ENCODE measurements at places on chromosomes 13 and 19. TPM values are rescaled to one million over a fixed set of nuclear protein-coding genes. Genes with fewer than 3 reads are reported as not detected.
A peak's percentile ranks its signal among the peaks of the same experiment; 100 is the strongest.

Gene KIR2DL3
- 0.12 TPM for total RNA-seq

Gene LRRC63
- 0.26 TPM for total RNA-seq

Gene CEACAM1
- total RNA-seq: 9.0 TPM

Gene CCDC122
- total RNA-seq: 0.56 TPM

Gene ENOX1
- total RNA-seq: 0.07 TPM

Gene CGB3
- not detected for total RNA-seq

DNA sequence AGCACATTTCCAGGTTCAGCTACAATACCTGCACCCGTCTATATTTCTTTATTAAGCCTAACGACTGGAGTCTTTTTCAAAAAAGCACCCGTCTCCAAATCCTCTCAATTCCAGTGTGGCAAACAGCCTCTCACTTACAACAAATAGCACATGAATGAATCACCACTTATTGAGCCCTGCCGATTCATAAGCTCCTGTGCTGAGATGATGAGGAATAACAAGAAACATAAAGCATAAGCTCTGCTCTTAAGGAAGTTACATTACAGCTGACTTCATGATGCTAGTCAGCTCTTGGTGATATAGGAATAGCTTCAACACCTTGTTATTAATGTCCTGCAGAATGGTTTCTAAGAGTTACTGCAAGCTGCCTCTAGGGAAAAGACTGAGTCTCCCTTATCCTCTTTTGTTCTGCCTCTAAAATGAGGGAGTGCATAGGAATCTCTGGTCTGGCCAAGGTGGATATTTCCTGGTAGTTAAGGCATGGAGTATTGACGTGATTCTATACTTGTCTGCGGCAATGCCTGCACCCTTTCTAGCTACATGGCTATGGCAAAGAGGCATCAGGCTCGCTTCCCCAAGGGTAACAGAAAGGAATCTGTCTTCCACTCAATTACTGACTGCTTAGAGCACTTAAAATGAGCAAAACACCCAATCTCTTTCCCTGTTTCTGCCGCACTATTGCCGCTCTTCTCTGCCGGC is 195.7 kb downstream of the KLF12 start:
- H3K27me3 ChIP-seq: no peaks in the 10 kb centered on the region
- no peak for DNase-seq
- H3K36me3 ChIP-seq: peaks cover 27% of the 10 kb centered on the region
- H3K4me3 ChIP-seq: no peak overlapping the region
- H3K4me1 ChIP-seq: peaks cover 29% of the 10 kb centered on the region
- H3K27ac ChIP-seq: no peak overlapping the region

DNA sequence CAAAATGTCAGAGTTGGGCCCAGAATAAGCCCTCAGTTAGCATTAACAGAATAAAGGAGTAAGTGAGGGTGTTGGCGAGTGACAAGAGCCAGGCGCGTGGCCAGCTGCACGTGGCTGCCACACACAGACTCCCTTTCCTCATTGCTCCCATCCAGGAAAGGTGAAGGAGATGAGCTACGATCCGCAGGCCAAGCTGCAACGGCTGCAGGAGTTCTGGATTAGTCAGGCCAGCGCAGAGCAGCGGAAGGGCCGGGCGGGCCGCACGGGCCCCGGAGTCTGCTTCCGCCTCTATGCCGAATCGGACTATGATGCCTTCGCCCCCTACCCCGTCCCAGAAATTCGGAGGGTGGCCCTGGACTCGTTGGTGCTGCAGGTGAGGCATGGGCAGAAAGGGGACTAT is 13.2 kb downstream of the DHX34 start:
- H3K27me3 ChIP-seq: no peaks in the 10 kb centered on the region
- no peak overlapping the region for H3K27ac ChIP-seq
- H3K36me3 ChIP-seq: peaks cover 61% of the 10 kb centered on the region
- H3K4me3 ChIP-seq: no peak overlapping the region
- no peaks in the 10 kb centered on the region for H3K4me1 ChIP-seq

DNA sequence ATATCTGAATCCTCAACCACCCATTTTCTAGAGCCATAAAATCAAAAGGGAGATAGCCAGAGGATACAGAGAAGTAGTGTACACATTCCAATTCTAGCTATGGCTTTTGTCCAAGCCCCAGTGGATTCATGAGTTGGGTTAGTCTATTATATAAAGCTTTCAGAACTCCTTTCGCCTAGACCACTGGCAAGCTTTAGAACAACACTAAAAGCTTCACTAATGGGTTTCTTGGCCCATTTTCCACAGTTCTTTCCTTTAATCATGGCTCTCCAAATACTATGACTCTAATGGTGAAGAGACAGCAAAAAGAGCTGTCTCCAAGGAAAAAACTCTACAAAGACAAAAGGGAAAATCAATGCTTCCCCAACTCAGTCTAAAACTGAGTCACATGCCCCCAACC is 48.2 kb upstream of the SLITRK5 start:
- H3K27ac ChIP-seq: no peak overlapping the region
- H3K36me3 ChIP-seq: no peaks in the 10 kb centered on the region
- H3K4me3 ChIP-seq: no peak overlapping the region
- no peaks in the 10 kb centered on the region for H3K27me3 ChIP-seq
- DNase-seq: no peak
- no peaks in the 10 kb centered on the region for H3K4me1 ChIP-seq

GRCh38 chr13:19179916-19180315 is 1.7 kb downstream of the TUBA3C start:
- no peak overlapping the region for H3K4me3 ChIP-seq
- no peaks in the 10 kb centered on the region for H3K4me1 ChIP-seq
- no peak overlapping the region for H3K27ac ChIP-seq
- no peaks in the 10 kb centered on the region for H3K36me3 ChIP-seq
- H3K27me3 ChIP-seq: no peaks in the 10 kb centered on the region
- DNase-seq: no peak

GRCh38 chr13:52158629-52159158 is 703 bp downstream of the NEK3 start:
- peaks cover 4% of the 10 kb centered on the region for H3K36me3 ChIP-seq
- H3K27me3 ChIP-seq: no peaks in the 10 kb centered on the region
- peaks cover 41% of the 10 kb centered on the region for H3K4me1 ChIP-seq

DNA sequence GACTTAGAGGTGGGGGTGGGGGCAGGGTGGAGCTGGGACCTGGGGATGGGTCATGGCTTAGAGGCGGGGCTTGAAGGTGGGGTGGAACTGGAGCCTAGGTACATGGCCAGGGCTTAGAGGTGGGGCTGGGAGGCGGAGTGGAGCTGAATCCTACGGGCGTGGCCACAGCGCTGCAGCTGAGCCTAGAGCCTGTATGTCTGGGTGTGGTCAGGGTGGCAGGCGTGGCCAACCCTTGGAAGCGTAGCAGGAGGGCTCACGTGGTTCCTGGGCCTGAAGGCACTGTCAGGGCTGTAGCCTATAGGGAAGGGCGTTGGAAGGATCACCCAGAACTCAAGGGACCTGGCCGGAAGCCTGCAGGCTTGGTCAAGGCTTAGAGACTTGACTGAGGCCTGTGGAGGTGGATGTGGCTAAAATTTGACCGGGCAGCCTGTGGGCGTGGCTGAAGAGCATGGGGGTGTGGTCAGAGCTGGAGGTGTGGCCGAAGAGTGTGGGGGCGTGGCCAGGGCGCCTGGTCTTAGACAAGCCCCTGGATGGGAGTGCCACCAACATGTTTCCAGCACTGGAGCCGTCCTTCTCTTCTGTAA is 24.3 kb downstream of the COLGALT1 start:
- H3K4me1 ChIP-seq: peaks cover 3% of the 10 kb centered on the region
- peaks cover 53% of the 10 kb centered on the region for H3K36me3 ChIP-seq
- peak; percentile 74 for DNase-seq
- H3K4me3 ChIP-seq: no peak overlapping the region
- H3K27ac ChIP-seq: no peak overlapping the region

DNA sequence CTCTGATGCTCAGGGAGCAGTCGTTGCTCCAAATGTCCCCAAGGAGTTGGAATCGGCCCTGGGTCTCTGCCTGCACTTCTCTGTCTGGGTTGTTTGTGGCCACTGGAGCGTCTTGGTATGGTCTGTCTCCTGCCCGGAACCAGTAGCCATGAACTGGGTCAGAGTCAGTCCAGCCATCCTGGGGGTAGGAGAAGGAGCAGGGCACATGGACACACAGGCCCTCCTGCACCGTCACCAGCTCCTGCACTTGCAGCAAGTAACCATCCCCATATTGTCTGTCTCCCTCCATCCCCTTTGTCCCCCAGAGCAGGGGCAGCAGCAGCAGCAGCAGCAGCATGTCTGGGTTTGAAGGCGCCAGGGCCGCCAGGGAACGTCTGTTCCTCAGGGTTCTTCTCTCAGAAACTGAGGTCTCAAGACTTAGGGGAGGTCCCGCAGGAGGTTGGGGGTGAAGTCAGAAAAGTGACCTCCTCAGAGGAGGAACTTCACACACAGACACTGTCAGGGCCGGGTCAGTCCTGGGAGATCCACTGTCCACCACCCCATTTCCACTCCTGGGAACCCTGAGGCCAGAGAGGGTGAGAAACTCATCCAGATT is at the start of gene SIGLEC8:
SIGLEC8 (minus strand) TSS at position 404 of the 595 bp plus-strand sequence; CDS start at position 337, 67 bp downstream.
- no peaks in the 10 kb centered on the region for H3K36me3 ChIP-seq
- no peak within 1 kb of the TSS for H3K4me3 ChIP-seq
- H3K4me1 ChIP-seq: peaks cover 6% of the 10 kb centered on the region
- peaks cover 24% of the 10 kb centered on the region for H3K27me3 ChIP-seq

DNA sequence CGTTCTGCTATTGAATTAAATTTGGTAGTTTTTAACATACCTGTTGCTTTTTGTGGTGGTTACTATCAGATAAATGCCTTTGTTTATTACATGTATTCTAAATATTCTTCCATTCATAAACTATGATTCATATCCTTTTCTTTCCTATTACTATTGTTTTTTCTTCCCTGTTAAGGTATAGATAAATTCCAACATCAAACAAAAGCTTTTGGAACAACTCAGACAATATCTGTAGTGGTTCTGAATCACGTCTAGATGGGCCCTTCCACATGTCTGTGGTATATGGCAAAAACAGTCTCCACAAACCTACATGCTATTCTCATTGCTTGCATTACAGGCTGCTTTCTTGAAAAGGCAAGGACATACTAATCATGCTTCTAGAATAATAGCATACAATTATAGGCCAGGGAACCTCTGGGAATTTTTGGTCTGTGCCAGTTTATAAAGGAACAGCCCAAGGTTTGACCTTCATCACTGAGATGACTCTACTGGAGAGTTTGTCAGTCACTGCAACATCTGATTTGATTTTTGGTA is 6.4 kb downstream of the LRCH1 start:
- H3K27me3 ChIP-seq: no peaks in the 10 kb centered on the region
- H3K4me3 ChIP-seq: no peak overlapping the region
- H3K36me3 ChIP-seq: peaks cover 1% of the 10 kb centered on the region

- no peak for DNase-seq
- H3K36me3 ChIP-seq: no peaks in the 10 kb centered on the region
- H3K4me1 ChIP-seq: peaks cover 9% of the 10 kb centered on the region
- H3K27ac ChIP-seq: peak overlapping the region; percentile 59
- H3K4me3 ChIP-seq: no peak overlapping the region
- peaks cover 8% of the 10 kb centered on the region for H3K27me3 ChIP-seq
These were observed 5.4 kb downstream of the RSPH6A start for GRCh38 chr19:45809643-45810159.

GRCh38 chr19:10768936-10769335 is 51.1 kb downstream of the DNM2 start:
- H3K36me3 ChIP-seq: peaks cover 25% of the 10 kb centered on the region
- peaks cover 41% of the 10 kb centered on the region for H3K4me1 ChIP-seq
- H3K27ac ChIP-seq: peak overlapping the region; percentile 62
- no peaks in the 10 kb centered on the region for H3K27me3 ChIP-seq

DNA sequence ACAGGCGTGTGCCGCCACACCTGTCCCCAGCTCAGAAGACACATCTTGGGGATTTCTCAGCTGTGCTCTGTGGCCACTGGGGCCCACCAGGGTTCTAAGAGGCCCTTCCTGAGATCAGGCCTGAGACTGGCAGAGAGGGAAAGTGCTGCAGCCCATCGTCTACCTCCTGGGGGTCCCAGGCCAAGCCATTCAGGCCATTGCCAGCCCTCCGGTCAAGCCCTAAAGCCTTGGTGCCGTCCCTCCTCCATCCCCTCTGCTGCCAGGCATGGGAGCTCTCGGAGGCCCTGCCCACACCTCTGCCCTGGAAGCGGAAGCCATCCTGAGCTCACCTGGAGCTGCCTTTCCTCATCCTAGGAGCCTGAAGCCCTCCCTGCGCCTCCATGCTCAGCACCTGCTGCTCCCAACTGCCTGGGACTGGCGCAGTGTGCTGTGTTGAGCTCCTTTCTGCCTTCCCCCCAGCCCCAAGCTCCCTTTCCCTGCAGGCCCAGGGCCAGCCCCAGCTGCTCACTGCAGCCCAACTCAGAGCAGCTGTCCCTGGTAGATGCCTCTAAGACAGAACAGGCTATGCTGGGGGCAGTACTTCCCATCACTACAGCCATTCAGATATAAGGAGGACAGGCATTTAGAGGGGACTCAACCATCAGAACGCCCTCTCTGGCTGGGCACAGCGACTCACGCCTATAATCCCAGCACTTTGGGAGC is 2.9 kb downstream of the SLC7A9 start:
- no peaks in the 10 kb centered on the region for H3K4me1 ChIP-seq
- no peak for DNase-seq
- H3K36me3 ChIP-seq: no peaks in the 10 kb centered on the region
- H3K27me3 ChIP-seq: no peaks in the 10 kb centered on the region
- H3K27ac ChIP-seq: no peak overlapping the region
- no peak overlapping the region for H3K4me3 ChIP-seq

DNA sequence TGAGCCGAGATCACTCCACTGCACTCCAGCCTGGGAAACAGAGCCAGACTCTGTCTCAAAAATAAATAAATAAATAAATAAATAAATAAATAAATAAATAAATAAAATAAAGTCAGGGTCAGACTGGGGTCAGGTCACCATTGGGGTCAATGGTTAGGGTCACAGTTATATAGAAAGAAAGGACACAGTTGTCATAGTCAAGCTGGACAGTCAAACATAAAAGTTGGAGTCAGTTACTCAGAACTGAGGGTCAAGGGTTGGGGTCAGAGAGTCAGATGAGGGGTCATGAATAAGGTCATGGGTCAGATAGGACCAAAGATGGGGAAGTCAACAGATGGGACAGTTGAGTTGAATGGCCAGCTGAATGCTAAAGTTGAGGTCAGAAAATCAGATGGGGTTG is 16.7 kb upstream of the EPOR start:
- H3K27ac ChIP-seq: no peak overlapping the region
- DNase-seq: no peak
- no peaks in the 10 kb centered on the region for H3K36me3 ChIP-seq
- no peak overlapping the region for H3K4me3 ChIP-seq

DNA sequence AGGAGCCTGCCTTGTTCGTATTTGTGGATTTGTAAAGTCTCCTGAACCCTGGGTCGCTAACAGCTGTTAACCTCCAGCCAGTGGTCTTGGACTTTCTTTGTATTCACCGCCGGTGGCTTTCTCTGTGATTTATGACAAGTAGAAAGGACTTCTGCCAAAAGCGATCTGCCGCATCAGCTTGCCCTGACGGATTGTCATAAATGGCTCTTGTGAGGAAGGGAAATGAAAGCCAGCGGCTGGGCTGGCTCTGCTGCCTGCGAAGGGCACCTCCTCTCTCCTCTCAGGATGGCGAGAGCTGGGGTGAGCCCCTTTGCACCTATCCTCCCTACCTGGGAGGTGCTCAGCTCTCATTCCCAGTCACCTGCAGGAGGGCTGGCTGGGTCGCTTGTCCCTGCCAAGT is 25.6 kb downstream of the DHRS12 start:
- H3K27ac ChIP-seq: no peak overlapping the region
- H3K4me1 ChIP-seq: peaks cover 3% of the 10 kb centered on the region
- DNase-seq: no peak
- H3K36me3 ChIP-seq: no peaks in the 10 kb centered on the region

- H3K27me3 ChIP-seq: peaks cover 2% of the 10 kb centered on the region
- H3K4me1 ChIP-seq: peaks cover 46% of the 10 kb centered on the region
- H3K4me3 ChIP-seq: peak overlapping the region; percentile 98
These were observed 14.0 kb downstream of the MOB3A start for GRCh38 chr19:2081873-2082810.
